ENCODE measurements at places on chromosomes 6 and 20. TPM values are rescaled to one million over a fixed set of nuclear protein-coding genes. Genes with fewer than 3 reads are reported as not detected.

GINS1 gene
- total RNA-seq, result 18.3 TPM

DNA sequence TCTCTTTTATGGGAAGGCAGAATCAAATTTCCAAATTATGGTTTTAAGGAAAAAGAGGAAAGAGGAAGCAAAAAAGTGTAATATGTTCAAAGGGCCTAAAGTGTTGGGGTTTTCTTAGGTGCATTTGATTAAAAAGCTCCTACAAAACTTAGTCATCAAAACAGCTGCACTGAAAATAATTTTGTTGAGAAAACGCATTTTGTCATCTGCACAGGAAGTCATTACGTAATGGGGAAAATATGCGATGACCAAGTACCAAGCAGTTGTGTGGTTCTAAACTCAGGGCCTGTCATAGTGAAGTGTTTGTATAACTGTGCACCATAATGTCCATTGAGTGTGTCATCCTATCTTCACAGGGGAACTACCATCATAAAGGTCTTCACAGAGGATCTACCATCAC, 15.6 kb downstream of the HAO1 start:
- DNase-seq, result no peak

GRCh38 chr20:20966171-20966570, 140.0 kb downstream of the LINC00237 start:
- no peak for DNase-seq

DNA sequence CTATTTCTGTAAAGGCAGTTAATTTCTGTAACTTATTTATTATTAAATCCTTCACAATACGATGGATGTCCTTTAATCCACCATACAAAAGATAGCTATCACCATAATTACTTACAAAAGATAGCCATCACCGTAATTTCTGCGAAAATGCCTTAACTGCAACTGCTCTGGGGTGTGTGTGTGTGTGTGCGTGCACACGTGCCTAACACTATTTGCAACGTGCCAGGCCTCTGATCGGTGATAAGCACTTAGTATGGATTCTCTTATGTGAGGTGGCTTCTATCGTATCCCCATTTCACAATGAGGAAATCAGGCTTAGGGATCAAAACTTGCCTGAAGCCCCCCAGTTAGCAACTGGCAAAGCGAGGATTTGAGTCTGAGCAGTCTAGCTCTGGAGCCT, 67.1 kb upstream of the RBM24 start:
- DNase-seq, result no peak

DNA sequence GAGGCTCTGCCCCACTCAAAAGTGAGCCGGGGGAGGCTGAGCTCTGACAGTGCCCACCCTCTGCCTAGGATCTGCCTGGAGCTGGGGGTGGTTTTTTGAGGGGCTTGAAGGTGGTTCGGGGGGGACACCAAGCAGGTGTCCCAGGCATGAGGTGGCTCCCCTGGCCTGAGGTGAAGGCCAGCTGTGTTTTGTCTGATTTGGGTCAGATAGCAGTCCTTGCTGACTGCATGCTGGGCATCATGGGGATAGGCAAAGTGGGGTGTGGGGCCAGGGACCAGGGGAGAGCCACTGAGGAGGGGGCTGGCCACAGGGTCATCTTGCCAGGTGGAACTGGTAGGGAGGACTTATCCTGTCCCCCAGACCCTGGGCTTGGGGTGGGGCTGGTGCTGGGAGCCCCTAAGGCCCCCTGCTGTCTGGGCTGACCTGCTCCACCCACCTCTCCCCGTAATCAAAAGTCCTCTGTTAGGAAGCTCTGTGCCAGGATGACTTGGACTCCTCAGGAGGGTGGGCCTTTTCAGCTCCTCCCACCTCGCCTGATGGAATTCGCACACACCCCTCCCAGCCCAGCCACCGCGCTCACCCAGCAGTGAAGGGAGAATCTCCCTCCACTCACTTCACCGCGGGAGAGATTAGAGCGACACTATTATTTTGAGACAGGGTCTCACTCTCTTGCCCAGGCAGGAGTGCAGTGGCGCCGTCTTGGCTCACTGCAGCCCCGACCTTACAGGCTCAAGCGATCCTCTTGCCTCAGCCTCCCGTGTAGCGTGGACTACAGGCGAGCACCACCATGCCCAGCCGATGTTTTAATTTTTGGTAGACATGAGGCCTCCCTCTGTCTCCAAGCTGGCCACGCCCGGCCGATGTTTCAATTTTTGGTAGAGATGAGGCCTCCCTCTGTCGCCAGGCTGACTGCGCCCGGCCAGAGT, 1.5 kb upstream of the COL9A3 start:
- no peak for DNase-seq

DNA sequence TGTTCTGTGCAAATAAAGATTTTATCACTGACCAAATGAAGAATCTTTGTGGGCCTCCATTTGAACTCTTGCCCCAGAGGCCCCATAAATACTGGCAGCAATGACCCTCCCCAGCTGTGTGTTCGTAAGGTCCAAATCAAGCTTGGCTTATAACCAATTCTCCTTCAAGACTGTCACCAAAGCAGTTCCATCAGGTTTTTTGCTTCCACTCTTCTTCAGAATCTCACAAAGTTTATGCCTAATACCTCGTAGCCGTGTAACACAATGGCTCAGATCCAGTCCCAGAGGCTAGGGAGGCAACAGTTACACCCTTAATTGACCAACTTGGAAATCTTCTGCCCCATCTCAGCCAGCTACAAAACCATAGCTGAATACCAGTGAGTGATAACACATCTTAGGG, 120.5 kb downstream of the HIVEP2 start:
- no peak for DNase-seq

GRCh38 chr6:43478008-43478372, 620 bp downstream of the TJAP1 start:
- no peak for DNase-seq
